ENCODE measurements at places on chromosomes 2 and 18.

DNA sequence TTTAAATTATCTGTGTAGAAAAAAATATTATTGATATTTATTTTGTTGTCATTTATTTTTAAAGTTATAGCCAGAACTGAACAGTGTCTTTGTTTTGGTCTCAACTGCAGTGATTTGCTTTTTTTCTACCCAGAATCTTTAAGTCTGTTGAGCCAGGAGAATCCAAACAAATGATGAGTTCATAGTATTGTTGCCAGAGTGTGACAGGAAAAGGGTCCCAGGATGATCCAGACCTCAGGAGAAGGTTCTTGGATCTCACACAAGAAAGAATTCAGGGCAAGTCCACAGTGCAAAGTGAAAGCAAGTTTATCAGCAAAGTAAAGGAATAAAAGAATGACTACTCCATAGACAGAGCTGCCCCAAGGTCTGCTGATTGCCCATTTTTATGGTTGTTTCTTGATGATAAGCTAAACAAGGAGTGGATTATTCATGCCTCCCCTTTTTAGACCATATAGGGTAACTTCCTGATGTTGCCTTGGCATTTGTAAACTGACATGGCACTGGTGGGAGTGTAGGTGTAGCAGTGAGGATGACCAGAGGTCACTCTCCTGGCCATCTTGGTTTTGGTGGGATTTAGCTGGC, 127.1 kb downstream of the AGPS start:
- no peak for DNase-seq

DNA sequence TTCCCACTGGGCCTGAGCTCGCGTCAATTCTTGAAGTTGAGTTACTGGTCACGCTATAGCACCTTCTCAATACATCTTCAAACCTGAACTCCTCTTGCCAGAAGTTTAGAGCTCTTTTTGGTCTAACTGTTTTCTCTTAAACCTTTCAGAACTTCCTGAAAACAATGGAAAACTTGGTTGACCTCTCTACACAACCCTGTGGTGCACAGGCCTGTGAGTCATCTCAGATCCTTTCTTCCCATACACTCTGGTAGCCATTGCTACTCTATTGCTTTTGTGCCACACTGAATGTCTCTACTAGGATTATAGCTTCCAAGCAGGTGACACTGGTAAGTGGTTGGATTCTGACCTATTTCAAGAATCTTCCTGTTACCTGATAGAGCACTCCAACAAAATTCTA, 321.5 kb upstream of the FSIP2 start:
- no peak for DNase-seq

GRCh38 chr2:125861461-125861860, 794.5 kb upstream of the GYPC start:
- DNase-seq = no peak

- no peak for DNase-seq
Measured at GRCh38 chr2:25306777-25307368, 34.9 kb downstream of the DNMT3A start.

DNA sequence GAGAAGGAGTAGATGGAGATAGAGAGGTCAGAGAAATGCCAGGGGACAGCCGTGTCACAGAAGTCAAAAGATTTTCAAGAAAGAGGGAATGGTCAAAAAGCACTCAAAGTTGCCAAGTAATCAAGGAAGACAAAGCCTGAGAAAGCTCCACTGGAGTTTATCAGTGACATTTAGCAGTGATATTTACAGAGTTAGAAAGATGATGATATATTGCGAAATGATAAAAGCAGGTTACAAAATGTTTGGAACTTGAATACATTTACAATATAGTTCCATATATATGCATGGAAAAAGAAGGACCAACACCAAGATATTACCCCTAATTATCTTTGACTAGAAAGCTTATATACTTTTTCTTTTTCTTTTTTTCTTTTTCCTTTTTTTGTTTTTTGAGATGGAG, 20.4 kb downstream of the ZNF2 start:
- no peak for DNase-seq

- no peak for DNase-seq
Measured at GRCh38 chr18:43819873-43820272, 542.6 kb upstream of the SYT4 start.

- DNase-seq = peak; percentile 38
Measured at GRCh38 chr18:9742524-9743131, 34.5 kb downstream of the RAB31 start.

DNA sequence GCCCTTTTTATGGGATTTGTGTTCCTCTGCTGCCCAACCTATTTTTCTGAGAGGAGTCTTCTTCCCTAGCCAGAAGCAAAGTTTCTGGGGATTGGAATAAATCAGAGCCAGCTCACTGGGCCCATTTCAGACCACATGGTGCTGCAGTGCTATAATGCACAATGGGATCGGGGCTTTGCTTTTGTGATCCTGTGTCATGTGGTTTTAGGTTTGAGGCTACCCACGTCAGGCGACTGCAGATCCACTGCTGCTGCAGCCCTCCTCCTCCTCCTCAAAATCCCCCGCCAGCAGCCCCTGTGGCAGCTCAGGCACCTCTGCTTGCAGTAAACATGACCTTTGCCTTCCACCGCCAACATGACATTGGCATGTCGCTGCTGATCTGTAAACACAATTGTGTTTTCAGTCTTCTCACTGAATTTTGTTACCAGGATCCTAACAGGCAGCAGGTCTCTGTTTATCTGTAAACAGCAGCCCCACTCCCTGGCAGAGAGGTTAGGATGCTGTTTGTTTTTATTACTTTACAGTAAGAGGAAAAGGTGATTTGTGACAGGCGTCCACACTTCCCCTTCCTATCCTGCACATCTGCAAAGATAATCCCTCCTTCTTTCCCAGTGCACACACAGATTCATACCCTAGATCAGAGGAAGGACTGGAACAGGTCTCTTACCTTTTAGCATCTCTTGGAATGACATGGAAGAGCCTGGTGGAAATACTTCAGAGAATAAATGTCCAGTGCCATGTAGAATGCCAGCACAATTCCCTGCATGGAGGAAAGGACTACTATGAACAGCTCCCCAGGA, 130.8 kb downstream of the FOXI3 start:
- DNase-seq = no peak

- DNase-seq = no peak
Measured at GRCh38 chr2:8264981-8265380, 416.9 kb upstream of the ID2 start.
